ENCODE measurements at places on chromosomes 16 and 17.

GRCh38 chr17:50267074-50267841, 7.0 kb upstream of the TMEM92 start:
- DNase-seq = no peak

DNA sequence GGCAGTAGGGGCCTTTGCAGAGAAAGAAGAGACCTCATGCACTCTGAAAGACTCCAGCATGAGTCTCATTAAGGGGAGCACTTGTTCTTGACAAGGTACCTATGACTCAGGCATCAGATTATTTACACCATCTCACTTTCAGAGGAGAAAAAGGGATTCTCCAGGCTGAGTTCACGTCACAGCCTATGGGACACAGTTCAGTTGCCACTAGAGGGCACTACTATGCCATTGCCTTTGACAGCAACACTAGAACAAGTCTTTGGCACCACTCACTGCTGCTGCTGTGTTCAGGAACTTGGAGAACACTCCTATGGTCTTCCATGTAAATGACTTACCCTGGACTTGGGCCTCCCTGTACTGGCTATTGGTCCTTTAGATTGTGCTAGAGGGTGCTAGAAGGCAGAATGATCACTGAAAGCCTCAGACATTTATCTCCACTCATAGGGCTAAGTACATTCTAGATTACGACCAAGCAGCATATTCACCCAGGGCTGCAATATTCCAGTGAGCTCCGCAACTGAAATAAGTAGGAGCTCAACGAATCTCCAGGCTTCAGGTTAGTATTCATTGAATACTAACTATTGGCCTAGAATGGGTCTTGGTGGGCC, 225.1 kb upstream of the CA10 start:
- no peak for DNase-seq

GRCh38 chr17:77242118-77242851, 101.5 kb downstream of the SEC14L1 start:
- no peak for DNase-seq

- DNase-seq = no peak
Measured at GRCh38 chr16:23520500-23520899, 10.2 kb upstream of the GGA2 start.

DNA sequence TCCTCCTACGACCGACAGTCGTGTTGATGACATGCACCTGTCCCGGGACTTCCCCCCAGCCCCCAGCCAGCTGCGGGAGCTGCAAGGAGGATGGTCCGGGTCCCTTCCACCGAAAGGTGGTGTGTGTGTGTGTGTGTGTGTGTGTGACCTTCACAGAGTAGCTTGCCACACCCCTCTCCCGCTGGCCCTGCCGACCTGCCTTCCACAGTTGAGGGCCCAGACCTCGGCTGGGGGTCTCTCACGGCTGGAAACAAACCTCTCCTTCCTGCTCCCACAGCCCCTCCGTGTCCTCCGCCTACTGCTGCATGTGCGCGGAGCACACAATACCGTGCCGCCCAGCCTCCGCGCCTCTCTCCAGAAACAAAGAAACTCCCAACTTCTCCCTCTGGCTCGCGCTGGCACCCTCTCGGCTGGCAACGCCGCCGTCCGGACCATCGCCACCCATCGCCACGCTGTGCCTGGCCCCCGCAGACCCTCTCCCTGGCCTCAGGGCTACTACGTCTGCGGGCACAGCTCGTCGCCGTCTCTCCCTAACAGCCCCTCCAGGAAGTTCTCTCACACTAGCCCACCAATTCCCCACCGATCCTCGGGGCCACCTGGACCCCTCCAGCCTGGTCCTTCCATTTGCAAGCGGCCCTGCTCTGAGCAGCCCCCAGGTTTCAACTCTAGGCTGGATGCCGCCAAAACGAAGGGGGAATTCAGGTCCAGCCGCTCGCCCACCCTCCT, 81.2 kb downstream of the TIMM22 start:
- DNase-seq = peak; percentile 58
